Karpas-422 (cell line): ENCODE measurements at places on chromosomes 5 and 9. TPM values are rescaled to one million over a fixed set of nuclear protein-coding genes. Genes with fewer than 3 reads are reported as not detected.

DNA sequence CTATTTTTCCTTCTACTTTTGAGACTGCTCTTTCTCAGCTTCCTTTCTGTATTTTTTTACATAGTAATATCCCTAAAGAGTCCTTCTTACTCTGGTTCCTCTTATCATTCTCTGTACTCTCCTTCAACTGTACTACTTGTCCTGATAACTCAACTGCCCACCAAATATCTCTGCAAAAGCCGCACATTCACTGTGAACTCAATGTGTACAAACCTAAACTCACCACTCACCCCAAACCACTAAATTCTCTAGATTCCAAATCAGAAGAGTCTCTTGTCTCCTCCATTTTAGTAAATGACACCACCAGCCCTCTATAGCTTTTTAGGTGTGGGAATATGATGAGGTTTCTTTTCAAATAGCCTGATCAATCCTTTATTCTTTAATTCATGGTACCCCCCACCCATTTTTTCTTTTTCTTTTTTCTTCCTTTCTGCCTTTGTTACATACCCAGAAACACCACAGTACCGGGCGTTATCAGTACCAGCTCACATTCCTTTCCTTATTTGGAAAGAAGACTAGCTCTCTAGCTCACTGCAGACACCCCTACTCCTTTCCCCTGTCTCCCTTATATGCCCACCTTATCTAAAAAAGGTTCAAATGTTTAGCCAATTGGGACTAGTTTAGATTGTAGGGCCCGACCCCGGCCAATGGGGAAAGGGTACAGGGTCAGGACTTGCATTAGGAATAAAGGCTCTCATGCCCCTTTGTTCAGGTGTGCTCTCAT lies 63.1 kb upstream of the RANBP6 start:
- no peak for DNase-seq

- DNase-seq = no peak
These were observed 104.4 kb downstream of the ACTL7B start for GRCh38 chr9:108751369-108751768.

DNA sequence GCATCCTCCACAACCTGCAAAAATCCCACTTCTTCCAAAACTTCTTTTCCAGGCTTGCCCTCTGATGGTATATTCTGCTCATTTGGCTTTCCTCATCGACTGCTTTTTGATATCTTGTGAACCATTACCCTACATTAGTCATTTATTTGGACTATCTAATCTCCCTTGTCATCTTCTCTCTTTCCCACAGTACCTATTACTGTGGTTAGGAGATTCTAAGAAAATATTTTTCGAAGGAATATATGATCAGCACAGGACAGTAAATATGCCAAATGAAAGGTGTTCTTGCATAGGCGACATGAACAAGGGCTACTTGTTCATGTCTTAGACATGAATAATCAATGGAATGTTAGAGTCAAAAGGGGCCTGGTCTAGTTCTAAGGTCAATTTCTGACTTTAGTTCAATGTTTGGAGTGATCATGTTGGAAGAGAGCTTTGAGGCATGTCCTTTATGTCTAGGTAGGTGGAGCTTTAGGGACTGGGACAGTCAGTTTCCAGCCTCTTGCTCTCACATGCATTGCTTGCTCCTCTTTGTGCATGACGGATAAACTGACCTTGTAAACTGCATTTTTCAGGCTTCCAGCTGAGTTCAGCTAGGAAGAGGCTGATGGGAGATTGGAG lies 243.4 kb upstream of the RPS23 start:
- DNase-seq = no peak

DNA sequence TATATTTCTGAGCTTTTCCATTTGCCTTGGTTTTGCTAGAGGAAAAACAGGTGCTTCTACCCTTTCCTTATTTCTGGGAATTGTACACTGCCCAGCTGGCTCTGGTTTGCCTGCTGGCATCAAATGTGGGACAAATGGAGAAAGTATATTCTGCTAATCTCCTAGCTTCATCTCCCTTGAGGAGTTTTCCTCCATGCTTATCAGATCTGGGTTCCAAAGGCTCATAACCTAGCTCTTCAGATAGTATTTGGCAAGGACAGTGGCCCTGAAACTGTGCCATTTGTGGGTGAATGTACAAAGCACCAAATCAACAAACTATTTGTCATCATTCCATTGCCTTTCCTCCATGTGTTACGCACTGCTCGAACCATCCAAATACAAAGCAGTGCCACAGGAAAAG lies 16.2 kb downstream of the PRLR start:
- no peak for DNase-seq

DNA sequence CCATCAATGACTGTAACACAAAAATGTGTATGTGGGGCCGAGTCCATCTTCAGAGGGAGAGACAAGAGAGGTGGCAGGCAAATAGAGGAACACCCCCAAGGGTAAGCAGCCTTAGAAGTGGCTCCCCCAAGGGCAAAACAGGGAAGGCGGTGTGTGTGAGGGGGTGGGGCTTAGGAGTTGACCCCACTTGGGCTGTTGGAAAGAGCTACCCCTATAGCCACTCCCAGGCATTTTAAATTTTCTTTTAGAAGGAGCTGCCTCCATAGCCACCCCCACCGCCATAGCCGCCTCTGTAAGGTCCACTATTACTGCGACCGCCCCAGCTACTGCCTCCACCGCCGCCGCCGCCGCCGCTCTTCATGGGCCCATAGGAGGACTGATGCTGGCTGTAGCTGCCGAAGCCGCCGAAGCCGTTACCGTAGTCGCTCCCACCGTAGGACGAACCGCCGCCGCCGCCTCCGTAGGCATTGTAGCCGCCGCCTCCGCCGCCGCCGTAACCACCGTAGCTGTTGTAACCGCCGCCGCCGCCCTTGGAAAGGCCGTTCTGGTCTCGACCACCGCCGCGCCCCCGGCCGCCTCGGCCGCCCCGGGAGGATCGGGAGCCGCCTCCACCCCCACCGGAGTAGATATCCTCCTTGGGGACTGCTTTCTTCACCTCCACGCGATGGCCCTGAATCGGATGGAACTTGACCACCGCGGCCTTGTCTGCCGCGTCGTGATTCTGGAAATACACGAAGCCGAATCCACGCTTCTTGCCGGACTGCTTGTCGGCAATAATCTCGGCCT lies 1.1 kb downstream of the HNRNPA0 start:
- DNase-seq = peak; percentile 73

GRCh38 chr9:19769213-19769612 lies 19.6 kb downstream of the SLC24A2 start:
- no peak for DNase-seq

DNA sequence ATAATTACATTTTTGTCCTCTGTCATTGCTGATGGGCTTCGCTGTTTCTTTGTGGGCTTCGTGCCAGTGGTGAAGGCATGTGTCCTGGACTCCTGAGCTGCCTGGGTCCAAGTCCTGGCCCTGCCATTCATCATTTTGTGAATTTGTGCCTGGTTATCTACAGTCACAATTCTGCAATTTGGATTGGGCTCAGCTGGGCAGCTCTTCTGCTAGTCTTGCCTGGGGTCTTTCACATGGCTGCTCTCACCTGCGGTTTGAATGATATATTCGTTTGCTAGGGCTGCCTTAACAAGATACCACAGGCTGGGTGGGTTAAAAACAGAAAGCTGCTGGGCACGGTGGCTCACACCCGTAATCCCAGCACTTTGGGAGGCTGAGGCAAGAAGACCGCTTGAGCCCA lies 192.7 kb upstream of the IER5L start:
- DNase-seq = no peak

- DNase-seq = no peak
These were observed 31.1 kb downstream of the DIMT1 start for GRCh38 chr5:62372600-62372999.

The CMYA5 gene
- 0.04 and 0.45 TPM in 2 replicates for total RNA-seq

The CER1 gene
- not detected in 2 replicates for total RNA-seq

DNA sequence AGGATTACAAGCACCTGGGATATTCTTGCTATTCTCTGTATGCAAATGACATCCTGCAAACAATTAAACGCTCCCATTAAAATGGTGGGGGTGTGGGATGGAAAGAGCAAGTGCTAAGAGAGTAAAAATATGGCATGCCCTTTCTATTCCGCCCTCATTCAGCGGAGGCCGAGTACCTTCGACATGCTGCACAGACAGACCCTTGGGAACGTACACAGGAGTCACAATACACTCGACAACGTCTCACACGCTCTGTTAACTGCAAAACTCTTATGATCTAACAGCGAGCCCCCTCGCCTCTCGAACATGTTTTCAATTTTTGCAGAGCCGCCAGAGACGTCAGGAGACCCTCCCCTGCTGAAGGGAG lies 322.2 kb downstream of the CEMIP2 start:
- no peak for DNase-seq

The UQCRQ gene
- total RNA-seq = 179 and 182 TPM in 2 replicates

The ITK gene
- total RNA-seq = 0.25 and 1.3 TPM in 2 replicates

- no peak for DNase-seq
These were observed 73.2 kb upstream of the PIP5K1B start for GRCh38 chr9:68631811-68632210.

GRCh38 chr9:8494571-8494970 lies 695.0 kb upstream of the DMAC1 start:
- DNase-seq = no peak

DNA sequence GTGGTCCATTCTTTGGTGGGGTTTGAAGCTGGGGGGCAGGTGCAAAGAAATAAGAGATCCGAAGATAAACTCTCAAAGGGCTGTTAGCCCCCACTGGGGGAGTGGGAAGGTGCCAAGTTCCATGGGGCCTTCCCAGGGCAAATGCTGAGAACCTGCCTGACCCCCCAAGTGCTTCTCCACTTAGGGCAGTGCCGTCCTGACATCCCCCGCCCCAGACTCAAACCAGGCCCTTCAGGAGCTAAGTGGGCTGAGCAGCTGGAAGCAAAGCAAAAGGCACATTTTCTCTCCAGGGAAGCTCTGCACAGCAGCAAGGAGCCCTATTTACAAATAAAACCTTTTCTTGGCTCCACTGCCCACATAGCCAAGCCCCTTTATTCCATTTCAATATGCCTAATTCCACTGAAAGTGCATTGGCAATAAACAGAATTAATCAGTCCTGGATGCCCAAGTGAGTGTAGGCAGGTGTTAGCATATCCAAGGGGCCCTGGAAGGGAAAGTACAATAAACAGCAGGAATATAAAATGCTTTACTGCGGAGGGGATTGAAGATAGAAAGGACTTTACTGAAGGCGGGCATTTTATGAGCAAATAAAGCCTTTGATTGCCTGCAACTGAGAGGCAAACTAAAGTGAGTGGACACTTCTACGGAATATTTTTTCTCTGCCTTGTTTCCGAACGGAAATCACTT lies 44.6 kb downstream of the WHRN start:
- DNase-seq = no peak

GRCh38 chr5:52887066-52887465 lies 99.3 kb downstream of the ITGA1 start:
- DNase-seq = no peak

The MARCOL gene
- total RNA-seq = not detected in 2 replicates

- DNase-seq = no peak
These were observed 158.3 kb downstream of the NR2F1-AS1 start for GRCh38 chr5:93422652-93423280.

The DND1 gene
- total RNA-seq = 0.71 and 2.0 TPM in 2 replicates

GRCh38 chr9:88993871-88994460 lies 2.7 kb downstream of the S1PR3 start:
- DNase-seq = no peak

DNA sequence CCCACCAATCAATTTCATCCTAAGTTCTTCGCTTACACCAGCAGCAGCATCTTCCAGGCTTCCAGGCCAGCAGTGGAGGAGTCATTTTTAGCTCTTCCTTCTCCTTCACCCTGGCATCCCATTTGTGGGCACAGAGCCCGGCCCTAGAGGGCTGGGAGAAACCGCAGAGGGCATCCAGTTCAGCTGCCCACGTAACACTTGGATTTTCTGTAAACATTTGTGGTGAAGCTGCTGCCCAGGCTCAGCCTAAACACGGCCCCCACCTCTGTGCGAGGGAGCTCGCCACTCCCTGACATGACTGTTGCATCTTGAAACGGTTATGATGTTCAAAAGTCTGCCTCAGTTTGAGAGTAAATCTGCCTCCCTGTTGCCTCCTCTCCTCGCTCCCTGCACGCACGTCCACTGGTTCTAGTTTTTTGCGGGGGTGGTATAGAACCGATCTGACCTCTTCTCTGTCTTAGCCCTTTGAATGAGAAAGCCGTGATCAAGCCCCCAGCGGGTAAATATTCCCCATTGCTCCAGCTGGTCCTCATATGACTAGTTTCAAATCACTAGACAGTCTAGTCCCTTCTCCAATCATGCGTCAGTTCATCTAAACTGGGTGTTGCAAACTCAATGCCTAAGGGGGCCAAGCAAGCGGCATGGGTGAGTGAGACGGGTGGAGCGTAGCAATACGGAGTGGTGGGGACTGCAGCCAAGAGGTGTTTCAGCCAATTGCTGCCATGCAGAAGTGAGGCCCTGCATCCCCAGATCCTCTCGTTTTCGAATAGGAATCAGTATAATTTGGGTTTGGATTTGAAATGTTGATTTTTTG lies 34.9 kb upstream of the N4BP3 start:
- DNase-seq = no peak

GRCh38 chr5:32767948-32768467 lies 56.9 kb downstream of the NPR3 start:
- no peak for DNase-seq

DNA sequence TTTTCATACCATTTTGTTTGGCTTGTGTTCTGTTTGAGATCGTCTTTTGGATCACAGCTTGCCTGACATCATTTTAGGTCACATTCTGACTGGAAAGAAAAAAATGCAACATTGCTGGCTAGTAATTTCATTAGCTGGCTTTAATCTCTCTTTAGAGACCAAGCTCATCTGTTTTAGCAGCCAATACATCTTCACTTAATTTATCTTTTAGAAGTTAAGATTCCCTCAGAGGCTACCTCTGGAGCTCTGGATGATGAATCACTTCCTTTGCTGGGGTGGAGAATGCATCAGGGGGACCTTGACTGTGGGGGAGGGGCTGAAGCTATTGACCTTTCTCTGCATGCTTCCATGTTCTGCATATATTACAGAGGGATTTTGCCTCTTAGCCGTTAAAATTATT lies 181.5 kb upstream of the OTULINL start:
- DNase-seq = no peak

DNA sequence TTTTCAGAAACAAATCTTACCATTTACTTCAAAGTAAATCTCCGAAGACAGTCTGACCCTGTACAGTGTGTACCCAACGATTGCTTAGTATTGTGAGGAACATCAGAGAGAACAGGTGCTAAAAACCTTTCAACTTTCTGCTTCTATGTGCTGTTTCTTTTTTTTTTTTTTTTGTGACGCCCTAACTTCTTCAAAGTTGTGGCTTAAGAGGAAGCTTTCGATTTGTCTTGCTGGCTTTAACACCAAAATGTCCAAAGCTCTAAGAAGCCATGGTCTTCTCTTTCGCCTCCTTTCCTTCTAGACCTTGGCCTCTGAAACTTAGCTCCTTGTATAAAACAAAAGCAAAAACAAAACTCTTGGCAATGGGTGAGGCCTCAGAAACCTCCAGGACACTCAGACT lies 1.2 kb downstream of the TNFSF8 start:
- peak; percentile 76 for DNase-seq

The PLEKHG4B gene
- not detected in 2 replicates for total RNA-seq

DNA sequence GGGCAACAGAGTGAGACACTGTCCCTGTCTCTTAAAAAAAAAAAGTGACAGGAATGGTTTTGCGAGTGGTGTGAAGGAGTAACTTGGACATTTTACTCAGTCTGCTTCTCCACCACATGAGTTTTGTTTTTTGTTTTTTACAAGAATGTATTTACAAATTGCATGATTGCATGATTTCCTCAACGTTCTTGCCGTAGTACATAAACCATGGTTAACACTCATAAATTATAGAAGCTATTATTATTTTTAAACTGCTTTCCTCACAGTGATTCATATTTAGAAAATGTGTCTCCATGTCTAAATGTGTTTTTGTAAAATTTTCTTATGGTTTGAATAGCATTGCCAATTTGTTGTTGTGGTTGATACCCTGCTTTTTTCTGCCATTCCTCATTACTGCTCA lies 220.0 kb downstream of the GOLPH3 start:
- DNase-seq = no peak
